ENCODE measurements at places on chromosomes 11 and 22.

DNA sequence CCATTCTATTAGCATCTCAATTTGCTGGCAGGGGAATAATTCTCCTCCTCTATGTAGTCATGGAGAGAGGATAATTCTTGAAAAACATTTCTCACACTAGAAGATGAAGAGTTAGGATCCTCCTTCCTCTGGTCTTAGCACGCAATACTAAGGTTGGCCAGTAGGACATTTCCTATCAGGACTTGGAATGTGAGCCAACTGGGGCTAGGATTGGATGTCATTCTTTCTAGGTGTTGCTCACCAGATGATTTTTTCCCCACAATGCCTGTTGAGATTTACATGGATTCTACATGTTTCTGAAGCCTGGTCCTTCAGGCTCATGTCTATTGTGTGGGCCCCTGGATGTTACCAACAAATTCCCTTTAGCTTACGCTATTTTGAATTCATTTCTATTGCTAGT lies 28.0 kb downstream of the SLN start:
- DNase-seq = no peak

DNA sequence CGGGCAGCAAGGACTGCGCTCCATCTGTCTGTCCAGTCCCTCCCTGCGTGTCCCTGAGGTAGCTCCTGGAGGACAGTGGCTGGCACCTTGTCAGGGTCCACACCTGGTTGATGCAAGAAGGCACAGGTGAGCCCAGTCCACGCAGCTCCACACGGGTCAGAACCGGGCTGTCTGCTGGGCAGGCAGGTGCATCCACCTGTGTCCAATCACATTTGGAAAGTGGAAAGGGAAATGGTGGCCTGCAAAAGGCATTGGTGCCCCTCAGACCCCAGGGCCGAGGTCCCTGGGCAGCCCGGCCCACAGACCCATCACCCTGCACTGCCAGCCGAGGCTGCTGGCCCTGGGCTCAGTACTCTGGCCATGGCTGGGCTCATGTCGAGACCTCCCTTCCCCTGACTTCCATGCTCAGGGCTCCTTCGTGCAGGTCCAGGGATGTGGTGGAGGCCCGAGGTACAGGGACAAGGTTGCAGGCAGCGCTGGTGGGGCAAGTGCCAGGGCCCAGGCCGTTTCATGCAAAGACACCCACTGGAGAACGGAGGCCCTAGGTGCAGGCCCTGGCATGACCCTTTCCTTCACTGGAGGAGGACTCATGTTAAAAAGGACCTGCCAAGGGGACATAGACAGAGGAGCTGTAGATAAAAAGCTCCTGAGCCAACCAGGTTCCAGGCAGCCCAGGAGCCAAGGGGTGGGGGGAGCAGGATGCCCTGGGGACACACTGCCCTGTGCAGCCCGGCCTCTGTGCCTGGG lies 38.9 kb upstream of the TH start:
- no peak for DNase-seq

GRCh38 chr11:72998676-72999075 lies 143.4 kb downstream of the FCHSD2 start:
- DNase-seq = no peak

GRCh38 chr11:86800076-86800959 lies at the start of gene PRSS23:
Gene PRSS23, plus strand, starts transcription at chr11:86800542. Its CDS starts 7,102 bp downstream, at chr11:86807644.
- DNase-seq = peak; percentile 28

- no peak for DNase-seq
Observed at GRCh38 chr11:106551744-106552673, 466.3 kb downstream of the GUCY1A2 start.

- no peak for DNase-seq
Observed at GRCh38 chr22:43218786-43219185, 31.9 kb upstream of the TTLL12 start.

- peak; percentile 37 for DNase-seq
Observed at GRCh38 chr11:61587541-61587941, 6.7 kb upstream of the SYT7 start.

DNA sequence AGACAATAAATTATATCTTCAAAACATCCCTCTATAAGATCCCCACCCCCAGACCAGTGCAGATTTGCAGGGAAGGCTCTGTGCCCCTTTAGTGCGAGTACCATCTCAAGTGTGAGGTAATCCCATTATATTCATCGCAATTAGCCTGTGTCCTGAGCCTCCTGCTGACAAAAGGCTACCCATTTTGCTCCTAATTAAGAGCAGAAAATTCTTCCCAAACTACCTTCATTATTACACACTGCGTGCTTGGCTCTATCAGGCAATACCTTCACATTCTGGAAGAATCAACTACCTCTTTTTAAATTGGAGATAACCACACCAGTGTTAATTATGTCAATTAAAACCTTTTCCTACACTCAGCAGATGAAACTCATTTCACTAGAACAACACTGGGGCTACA lies 1133.4 kb upstream of the CCDC90B start:
- no peak for DNase-seq

DNA sequence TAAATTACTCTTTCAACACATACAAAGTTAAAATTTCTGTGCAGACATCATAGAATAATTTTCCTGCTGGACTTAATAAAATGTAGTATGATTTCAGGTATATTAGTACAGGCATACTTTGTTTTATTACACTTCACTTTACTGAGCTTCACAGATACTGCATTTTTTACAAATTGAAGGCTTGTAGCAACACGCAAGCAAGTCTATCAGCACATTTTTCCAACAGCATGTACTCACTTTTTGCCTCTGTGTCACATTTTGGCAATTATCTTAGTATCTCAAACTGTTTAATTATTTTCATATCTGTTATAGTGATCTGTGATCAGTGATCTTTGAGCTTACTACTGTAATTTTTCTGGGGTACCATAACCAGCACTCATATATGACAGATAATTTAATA lies 44.5 kb downstream of the BBOX1 start:
- no peak for DNase-seq

GRCh38 chr22:36925388-36926290 lies 12.2 kb downstream of the CSF2RB start:
- DNase-seq = no peak

DNA sequence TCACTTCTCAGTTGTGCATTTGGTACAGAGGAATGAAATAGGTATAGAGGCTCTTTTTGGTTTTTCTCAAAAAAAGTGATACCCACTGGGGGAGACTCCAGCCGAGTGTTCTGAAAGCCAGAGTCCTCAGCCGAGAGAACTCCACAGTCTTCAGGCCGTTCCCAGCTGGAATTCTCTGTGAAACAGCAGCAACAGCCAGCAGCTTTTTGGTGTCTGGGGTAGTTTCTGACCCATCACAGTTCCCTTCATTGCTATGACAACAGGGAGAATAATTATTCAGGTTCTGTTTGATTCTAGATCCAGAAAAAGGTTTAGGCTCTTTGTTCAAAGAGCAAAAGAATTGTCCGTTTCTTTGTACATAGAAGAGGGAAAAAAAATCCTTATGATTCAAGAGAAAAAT lies 84.6 kb downstream of the C22orf31 start:
- no peak for DNase-seq

- no peak for DNase-seq
Observed at GRCh38 chr11:112514011-112514740, 253.5 kb upstream of the PLET1 start.

- no peak for DNase-seq
Observed at GRCh38 chr11:106920899-106921509, 97.3 kb downstream of the GUCY1A2 start.

GRCh38 chr11:9643751-9644150 lies 20.1 kb upstream of the SWAP70 start:
- no peak for DNase-seq

DNA sequence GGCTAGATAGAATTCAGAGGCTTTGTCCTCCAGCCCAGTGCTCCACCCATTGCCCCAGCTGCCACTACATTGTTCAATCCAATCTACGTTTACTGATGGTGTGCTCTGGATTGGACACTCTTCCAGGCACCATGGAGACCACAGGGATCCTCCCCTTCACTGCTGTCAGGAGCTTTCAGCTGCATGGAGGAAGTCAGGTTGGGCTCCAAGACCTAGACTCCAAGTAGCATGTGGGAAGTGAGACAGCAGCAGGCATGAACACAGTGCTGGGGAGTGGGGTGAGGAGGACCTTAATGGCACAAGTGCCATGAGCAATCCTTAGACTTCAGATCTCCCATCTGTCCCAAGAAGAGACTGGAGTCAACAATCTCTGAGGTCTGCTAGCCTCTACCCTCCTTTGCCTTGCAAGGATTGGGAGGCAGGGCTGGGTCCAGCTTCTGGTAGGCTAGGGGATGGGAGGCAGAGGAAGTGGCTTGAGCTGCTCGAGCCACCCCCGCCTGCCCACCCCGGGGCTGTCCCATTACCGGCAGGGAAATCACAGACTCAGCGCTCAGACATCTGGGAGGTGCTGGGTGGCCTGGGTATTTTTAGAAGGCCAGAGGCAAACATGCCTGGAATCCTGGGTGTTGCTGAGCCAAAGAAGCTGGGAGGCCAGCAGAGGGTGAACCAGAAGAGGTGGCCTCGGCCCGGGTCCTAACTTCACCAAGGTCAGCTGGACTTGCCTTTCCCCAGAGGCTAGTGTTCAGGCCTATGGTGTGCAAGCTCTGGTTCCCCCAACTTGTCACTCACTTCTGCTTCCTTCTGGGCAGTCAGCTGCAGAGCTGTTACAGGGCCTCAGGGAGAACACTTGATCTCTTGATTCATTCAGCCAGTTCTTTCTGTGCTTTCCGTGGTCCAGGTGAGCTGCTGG lies 15.2 kb upstream of the FCHSD2 start:
- DNase-seq = no peak

- no peak for DNase-seq
Observed at GRCh38 chr11:85526564-85526963, 100.6 kb downstream of the DLG2 start.

DNA sequence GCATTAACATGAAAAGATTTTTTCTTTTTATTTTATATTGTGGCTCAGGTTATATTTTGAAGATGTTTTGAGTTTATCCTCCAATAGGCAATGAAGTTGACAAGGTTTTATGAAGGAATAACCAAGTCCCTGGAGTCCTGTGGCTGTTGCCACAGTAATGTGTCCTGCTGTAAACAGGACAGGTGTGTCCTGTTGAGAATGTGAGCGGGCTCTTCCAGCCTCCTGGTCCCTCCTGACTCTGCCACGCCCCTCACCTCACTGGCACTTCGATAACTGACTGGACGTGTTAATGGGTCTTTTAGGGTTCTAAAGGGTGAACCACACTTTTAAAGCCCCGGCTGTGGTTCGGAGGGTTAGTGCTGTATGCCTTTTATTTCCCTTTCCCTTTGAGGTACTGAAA lies 47.8 kb upstream of the OR4B1 start:
- no peak for DNase-seq

DNA sequence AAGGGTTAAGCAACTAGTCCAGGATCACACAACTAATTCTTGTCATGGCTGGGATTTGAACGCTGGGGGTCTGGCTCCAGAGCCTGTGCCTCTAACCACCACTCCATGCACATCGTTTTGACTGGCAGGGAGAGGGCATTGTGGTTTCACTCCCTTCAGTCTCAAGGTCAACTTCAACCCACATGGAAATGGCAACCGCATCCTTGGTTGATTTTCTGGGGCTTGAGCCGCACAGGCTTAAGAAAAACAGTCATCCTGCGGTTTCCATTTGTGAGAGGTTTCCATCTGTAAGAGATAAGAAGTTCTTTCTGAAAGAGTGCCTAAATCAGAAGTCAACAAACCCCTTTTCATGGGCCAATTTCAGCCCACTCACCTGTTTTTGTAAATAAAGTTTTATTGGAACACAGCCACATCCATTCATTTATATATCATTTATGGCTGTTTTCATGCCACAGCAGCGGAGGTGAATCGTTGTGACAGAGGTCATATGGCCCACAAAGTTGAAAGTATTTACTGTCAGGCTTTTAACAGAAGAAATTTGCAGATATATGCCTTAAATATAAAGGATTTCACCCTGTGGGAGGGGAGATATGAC lies 65.7 kb downstream of the SGSM1 start:
- DNase-seq = no peak

DNA sequence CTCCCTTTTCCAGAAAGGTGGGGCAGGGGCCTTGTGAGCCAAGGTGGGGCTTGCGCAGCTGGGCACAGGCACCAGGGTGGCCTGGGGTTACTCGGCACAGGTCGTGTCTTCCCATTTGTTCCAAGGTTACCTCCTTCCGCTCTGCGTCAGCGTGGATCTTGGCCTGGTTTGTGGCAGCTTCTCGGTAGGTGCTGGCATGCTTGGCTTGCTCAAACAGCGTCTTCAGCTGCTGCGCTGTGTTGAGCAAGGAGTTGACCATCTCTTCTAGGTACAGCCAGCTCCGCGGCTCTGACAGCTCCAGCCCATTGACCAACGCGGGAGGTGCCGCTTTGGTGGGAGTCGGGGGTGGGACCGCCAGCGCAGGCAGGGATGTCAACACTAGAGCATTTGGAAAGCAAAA lies 20.6 kb downstream of the DEAF1 start:
- DNase-seq = no peak

DNA sequence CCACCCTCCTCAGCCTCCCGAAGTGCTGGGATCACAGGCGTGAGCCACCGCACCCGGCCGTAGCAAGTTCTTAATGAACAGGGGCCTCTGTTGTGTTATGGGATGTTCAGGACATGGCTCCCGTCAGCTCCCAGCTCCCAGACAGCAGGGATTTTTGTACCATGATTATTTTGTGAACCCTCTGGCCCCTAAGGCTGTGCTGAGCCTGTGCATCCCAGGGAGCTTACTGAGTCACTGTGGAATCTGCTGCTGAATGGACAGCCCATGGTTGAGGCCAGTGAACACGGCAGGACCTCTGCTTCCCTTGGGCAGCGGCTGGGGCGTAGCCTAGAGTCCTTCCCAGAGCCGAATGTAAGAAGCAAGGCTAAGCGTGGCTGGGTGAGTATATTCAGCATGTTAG lies 245.2 kb downstream of the NTM start:
- no peak for DNase-seq

- DNase-seq = no peak
Observed at GRCh38 chr11:11988099-11988651, 20.3 kb downstream of the DKK3 start.

DNA sequence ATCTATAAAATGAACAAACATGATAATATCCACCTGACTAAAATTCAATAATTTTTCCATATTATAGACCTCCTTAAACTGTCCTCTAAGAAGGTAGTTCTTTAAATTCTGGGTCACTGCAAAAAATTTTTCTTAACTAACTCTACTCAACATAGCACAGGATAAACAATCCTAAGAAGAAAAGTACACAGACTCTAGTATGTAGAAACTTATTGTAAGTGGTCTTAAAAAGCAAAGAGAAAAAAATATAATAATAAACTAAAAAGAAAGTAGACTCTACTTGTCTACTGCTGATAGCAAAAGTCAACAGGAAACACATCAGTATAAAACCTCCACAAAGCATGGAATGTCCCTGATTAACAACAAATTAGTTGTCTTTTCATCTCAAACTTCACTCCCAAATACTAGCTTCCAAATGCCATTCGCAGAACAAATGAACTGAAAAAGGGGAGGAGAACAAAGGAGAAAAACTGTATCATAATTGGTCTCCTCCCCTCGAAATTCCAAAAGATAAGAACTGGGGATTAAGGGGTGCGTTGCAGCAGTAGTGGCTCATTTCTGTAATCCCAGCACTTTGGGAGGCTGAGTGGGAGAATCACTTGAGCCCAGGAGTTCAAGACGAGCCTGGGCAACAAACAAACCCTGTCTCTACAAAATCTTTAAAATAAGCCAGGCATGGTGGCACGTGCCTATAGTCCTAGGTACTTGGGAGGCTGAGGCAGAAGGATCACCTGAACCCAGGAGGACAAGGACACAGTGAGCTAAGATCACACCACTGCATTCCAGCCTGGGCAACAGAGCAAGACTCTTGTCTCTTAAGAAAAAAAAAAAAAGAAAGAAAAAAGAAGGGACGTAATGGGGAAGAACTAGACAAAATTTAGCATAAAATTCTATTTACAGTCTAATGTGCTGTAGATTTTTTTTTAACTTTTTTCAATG lies 6.5 kb downstream of the FCHSD2 start:
- DNase-seq = no peak
